Right lung (tissue), 10 donors: ENCODE measurements at places on chromosomes 11 and 22. TPM values are rescaled to one million over a fixed set of nuclear protein-coding genes. Genes with fewer than 3 reads are reported as not detected.

The UCP3 gene
- 3.3 TPM for polyA plus RNA-seq

The RIC3 gene
- 1.9 TPM for polyA plus RNA-seq

The TTC36 gene
- 1.1 TPM for polyA plus RNA-seq

The TIMM10B gene
- 29.8 TPM for polyA plus RNA-seq

The OR2AG1 gene
- 0.05 TPM for polyA plus RNA-seq

The NNMT gene
- polyA plus RNA-seq: 1.3 TPM

The ACTN3 gene
- polyA plus RNA-seq: not detected

The TAGLN gene
- 288 TPM for polyA plus RNA-seq

The KCNJ11 gene
- 4.4 TPM for polyA plus RNA-seq

The VSIG10L2 gene
- polyA plus RNA-seq: not detected

The APOBEC3G gene
- 14.2 TPM for polyA plus RNA-seq

The MS4A15 gene
- not detected for polyA plus RNA-seq

The C1QTNF6 gene
- 24.6 TPM for polyA plus RNA-seq

The AQP11 gene
- polyA plus RNA-seq: 3.5 TPM

The SYNGR1 gene
- polyA plus RNA-seq: 35.0 TPM

The OR5B2 gene
- polyA plus RNA-seq: not detected

The HEPN1 gene
- not detected for polyA plus RNA-seq
